ENCODE measurements at places on chromosomes 12 and 14. TPM values are rescaled to one million over a fixed set of nuclear protein-coding genes. Genes with fewer than 3 reads are reported as not detected.

Gene SYCP3
- under 0.01 TPM for total RNA-seq

Gene ESR2
- total RNA-seq, result not detected

Gene NPFF
- total RNA-seq, result not detected

Gene CD27
- not detected for total RNA-seq

Gene FAM181A
- not detected for total RNA-seq

Gene GLIPR1L1
- total RNA-seq, result 0.79 TPM

Gene DACT1
- 41.2 TPM for total RNA-seq

Gene SMAGP
- total RNA-seq, result 7.9 TPM

Gene PLD4
- total RNA-seq, result 0.65 TPM

Gene INHBC
- total RNA-seq, result not detected

Gene HOXC5
- total RNA-seq, result 0.79 TPM

Gene BIN2
- total RNA-seq, result under 0.01 TPM

Gene OR6C3
- total RNA-seq, result not detected

Gene ABCD4
- 34.2 TPM for total RNA-seq

Gene PDE6H
- not detected for total RNA-seq

Gene OR6C65
- total RNA-seq, result not detected

Gene MFAP5
- total RNA-seq, result 726 TPM

Gene E2F7
- 3.8 TPM for total RNA-seq

Gene PLCZ1
- total RNA-seq, result not detected

Gene SYNDIG1L
- not detected for total RNA-seq

Gene NGB
- total RNA-seq, result not detected

Gene ANKRD33
- not detected for total RNA-seq

All from placental epithelial cell (primary cell).